Left ventricle myocardium inferior (tissue), 1 donor: ENCODE measurements at places on chromosomes 5 and 9.

DNA sequence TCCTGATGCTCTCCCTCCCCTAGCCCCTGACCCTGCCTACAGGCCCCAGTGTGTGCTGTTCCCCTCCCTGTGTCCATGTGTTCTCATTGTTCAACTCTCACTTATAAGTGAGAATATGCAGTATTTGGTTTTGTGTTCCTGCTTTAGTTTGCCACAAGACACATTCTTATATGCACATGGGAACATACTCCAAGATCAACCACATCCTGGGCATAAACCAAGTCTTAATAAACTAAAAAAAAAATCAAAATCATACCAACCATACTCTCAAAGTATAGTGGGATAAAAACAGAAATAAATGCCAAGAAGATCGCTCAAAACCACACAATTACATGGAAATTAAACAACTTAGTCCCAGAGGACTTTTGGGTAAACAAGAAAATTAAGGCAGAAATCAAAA is 11.2 kb upstream of the ZCCHC9 start:
- DNase-seq: no peak

DNA sequence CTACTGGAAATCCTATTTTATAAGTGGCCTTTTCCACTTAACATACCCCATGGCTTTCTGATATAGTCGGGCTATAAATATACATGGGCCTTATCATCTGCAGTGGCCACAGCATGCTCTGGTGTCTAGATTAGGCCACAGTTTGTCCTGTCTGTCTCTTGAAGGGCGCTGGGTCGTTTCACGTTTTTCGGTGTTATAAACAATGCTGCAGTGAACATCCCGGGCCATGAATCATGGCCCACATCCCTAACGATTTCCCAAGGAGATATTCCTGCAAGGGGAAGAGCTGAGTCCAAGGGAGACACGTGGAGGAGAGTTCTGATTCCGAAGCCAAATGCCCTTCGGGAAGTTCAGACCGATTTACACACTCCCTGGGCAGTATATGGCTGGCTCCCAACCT is 8.4 kb downstream of the PLPP7 start:
- DNase-seq: no peak

- DNase-seq: no peak
Measured at GRCh38 chr5:76724871-76725270, 8.9 kb downstream of the F2R start.

- no peak for DNase-seq
Measured at GRCh38 chr9:98164912-98165311, 27.5 kb downstream of the CORO2A start.

- DNase-seq: peak; percentile 37
Measured at GRCh38 chr5:173245319-173246134, 10.5 kb upstream of the NKX2-5 start.

GRCh38 chr9:133122935-133123611 is 2.0 kb upstream of the RALGDS start:
- peak; percentile 59 for DNase-seq

DNA sequence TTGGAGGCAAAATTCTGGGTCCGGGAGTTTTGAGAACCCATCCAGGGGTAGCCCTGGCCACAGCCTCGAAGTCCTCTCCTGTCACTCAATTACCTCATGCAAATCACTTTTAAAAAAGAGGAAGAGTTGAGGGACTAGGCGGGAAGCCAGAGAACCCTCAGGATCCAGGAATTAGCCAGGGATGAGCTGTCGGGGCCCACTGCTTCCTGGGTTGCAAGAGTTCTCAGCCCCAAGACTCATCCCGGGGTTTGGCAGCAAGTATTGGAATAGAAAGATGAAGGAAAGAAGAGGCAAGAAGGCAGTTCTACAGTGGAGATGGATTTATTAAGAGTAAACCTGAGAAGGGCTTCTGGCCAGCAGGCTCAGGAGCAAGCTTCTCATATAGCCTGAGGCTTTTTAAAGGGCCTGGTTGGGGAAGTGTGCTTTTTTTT is 25.6 kb downstream of the C9orf50 start:
- DNase-seq: no peak

DNA sequence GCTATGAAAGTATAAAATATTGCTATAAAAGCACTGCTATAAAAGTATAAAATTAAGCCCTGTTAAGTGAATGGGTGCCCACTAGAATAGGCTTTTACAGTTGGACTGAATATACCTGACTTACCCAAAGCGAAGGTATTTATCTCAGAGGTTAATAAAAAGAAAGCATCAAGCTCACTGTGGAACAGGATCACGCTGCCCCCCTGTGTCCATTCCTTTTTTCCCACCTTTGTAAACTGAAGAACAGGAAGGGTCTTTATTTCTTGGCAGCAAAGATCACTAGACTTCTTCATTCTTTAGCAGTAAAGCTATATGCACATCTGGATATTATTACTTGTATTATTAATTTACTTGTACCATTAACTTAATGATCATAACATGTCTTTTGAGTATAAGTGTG is 22.1 kb upstream of the PLPP6 start:
- DNase-seq: no peak

GRCh38 chr5:124704594-124705284 is 41.7 kb downstream of the ZNF608 start:
- DNase-seq: no peak

GRCh38 chr5:139215107-139215975 is 17.2 kb upstream of the SIL1 start:
- no peak for DNase-seq

- DNase-seq: no peak
Measured at GRCh38 chr9:95468791-95469190, 48.0 kb downstream of the PTCH1 start.

DNA sequence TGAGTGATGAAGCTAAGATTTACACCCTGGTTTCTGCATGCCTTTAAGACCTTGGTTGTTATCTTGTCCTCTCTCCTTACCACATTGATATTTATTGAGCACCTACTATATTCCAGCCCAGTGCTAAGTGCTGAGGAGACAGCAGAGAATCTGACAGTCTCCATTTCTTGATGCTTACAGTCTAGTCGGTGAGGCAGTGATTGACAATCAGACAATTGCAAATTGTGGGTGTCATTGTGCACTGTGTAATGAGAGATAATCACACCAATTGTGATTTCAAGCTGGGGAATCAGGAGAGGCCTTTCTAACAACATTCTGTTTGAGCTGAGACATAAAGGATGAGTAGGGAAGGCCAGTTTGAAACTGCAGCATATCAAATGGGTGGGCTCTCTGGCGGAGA is 41.7 kb upstream of the PPARGC1B start:
- DNase-seq: no peak
